ENCODE measurements at places on chromosomes 11 and 22.

- DNase-seq: no peak
Measured at GRCh38 chr11:71181566-71181965, 70.8 kb downstream of the SHANK2 start.

GRCh38 chr11:126514061-126514693 is 158.7 kb downstream of the ST3GAL4 start:
- no peak for DNase-seq

GRCh38 chr11:70255477-70256116 is 14.9 kb upstream of the PPFIA1 start:
- DNase-seq: no peak

- no peak for DNase-seq
Measured at GRCh38 chr22:38291201-38291777, 18.5 kb upstream of the TMEM184B start.

DNA sequence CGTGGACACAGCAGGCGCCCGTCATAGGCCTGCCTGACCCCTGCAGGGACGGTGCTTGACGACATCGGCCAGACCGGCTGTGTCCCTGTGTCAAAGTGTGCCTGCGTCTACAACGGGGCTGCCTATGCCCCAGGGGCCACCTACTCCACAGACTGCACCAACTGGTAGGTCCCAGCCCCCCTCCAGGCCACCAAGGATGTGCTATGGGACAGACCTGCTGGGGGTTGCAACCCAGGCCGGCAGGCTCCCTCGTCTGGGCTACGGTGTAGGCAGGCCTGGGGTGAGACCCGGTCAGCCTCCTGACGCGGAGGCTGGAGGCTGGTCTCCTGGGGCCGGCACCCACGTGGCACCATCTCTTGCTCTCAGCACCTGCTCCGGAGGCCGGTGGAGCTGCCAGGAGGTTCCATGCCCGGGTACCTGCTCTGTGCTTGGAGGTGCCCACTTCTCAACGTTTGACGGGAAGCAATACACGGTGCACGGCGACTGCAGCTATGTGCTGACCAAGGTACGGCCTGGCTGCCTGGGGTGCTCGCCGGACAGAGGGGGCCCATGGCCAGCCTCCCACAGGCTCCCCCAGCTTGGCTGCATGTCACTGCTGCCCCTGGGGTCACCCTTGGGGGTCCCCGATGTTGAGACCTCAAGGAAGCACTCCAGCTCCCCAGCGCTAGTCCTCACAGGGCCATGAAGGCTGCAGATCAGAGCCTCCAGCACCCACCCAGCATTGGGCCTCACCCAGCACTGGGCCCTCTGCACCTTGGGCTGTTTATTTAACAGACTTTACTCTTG is 7.7 kb downstream of the MUC5AC start:
- DNase-seq: no peak

DNA sequence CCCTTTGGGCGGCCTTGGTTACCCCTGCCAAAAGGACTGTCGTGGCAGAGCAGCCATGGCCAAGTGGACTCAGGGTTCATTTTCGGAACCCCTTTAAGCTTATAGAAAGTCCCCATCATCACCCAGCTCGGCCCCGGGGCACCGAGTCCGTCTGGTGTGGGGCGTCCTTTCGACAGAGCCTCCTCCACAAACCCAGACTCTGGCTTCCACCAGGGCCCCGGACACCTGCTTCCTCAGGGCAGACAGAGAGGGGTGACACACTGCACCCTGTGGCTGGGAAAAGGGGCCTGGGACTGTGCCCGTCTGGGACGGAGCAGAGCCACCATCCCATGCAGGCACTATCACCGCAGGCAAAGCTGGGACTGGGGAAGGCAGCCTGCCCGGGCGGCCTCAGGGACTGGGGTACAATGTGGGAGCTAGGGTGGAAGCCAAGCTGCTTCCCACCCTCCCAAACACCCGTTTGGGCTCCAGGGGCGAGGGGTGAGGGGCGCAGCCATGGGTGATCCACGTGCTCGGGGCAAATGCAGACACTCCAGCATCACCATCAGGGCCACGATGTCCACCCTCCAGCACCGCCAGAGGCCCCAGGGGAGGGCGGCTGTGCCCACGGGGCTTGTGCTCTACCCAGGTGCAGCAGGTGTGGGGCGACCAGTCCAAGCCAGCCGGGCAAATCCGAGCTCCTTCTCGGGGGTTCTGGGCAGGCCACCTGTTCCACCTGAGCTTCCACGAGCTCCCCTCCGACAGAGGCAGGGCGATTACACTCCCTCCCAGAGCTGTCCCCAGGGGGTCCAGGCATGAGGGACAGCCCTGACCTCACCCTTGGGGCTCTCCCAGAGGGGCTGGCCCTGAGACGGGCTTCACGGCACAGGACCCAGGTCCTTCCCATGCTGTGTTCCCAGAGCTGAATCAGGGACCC is 11.7 kb upstream of the MRPL23 start:
- no peak for DNase-seq

DNA sequence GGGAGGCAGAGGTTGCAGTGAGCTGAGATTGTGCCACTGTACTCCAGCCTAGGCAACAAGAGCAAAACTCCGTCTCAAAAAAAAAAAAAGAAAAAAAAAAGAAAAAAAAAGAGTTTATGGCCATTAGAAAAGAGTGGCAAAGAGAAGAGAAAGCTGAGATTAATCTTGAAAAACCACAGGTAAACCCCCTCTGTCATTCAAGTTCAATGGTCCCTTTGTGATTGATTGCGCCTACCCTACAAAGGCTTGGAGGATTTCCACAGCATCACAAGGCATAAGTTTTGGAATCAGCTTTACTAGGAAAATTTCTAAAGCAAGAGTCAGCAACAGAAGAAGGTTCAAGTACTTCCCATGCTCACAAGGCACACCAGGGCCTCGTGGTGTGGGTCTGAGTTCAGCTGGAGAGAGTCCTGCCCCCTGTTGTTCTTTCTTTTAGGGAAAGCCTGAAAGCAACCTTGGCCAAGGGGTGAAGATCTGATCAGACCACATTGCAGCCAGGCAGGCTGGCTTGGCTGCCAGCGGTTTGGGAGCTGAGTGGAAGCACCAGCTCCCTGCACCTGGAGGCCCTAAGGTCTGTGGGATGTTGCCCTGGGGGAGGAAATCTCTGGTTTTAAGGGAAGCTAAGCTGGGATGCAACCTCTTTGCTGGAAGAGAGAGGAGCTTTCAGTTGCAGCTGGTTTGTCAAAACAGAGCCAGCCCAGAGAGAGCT is 41.8 kb downstream of the SLN start:
- no peak for DNase-seq

- peak; percentile 95 for DNase-seq
Measured at GRCh38 chr22:38114484-38115398, 4.3 kb upstream of the BAIAP2L2 start.

DNA sequence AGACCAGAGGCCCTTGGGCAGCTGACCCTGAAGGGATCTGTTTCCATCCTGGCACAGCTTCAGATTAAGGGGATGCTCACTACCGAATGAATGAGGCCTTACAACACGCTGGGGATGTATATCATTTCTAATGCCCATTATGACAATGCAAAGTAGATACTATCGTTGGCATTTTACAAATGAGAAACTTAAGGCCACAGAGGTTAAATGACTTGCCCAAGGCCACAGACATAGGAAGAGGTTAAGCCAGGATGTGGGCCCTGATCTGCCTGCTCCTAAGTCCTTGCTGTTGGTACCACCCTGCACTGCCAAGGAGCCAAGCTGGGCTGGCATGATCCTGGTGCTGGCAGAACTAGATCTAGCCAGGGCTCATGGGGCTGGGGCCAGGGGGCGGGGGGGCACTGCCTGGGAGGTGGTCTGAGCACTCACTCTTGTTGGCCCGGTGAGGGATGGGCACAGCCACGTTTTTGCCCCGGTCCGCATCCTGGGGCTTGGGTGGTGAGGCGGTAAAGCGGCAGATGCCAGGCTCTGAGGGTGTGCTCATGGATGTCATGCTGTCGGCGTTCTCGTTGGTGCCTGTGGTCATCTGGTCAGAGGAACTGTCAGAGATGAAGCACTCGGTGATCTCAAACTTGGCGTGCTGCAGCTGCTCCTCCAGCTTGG is 102.8 kb downstream of the CEP164 start:
- no peak for DNase-seq

- DNase-seq: no peak
Measured at GRCh38 chr22:48703265-48703941, 1124.3 kb downstream of the BRD1 start.

- DNase-seq: no peak
Measured at GRCh38 chr22:37377138-37377537, 50.1 kb downstream of the ELFN2 start.

- no peak for DNase-seq
Measured at GRCh38 chr11:119087747-119088241, 3.1 kb downstream of the HMBS start.

DNA sequence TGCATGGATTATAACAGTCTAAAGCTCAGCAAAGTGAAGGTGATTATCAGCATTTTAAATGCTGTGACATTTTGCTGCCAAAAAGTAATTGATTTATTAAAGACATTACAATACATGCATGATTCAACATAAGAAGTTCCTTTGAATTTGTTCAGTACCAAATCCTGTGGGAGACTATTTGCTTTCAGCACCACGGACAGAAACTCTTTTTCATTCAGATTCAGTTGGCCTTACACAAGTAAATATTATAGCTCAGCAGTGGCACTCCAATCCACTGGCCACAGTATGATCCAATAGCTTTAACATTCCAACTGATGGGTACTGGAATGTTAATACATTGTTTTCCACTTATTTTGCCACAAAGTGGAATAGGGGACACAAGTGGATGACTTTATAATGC is 806.7 kb downstream of the NTM start:
- no peak for DNase-seq

DNA sequence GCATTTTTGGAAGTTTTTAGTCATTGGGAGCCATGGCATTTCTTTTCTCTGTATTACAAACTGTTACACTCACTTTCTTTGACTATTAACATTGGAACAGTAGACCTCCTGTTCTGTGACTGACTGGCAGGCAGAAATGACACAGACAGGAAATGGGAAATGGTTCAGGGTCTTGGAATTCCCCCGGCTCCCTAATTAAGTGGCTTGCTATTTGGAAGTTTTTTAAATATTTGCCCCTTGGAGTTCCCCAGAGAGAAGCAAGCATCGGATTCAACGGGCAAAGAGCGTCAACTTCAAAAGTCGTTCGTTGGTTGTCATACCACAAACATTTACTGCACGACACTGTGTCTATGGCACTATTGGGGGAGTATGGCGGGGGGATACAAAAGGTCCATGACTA is 1.1 kb upstream of the BIRC2 start:
- no peak for DNase-seq

DNA sequence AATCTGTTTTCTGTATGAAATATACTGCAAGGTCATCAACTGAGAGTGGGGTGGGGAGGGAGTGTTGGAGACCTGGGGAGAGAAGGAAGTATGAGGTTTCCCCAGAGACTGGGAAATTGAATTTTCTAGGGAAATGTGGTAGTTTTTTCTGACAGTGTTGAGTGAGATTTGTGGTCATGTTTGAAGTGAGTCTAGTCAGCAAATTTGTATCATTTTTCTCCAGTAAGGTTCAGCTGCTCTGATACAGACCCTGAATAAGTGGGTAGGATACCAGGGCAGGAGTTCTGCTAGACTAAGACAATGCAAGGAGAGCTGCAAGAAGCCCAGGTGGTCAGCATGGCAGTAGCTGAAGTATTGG is 112.0 kb downstream of the PKNOX2 start:
- no peak for DNase-seq

- no peak for DNase-seq
Measured at GRCh38 chr11:60844045-60844869, 2.3 kb downstream of the CCDC86 start.

DNA sequence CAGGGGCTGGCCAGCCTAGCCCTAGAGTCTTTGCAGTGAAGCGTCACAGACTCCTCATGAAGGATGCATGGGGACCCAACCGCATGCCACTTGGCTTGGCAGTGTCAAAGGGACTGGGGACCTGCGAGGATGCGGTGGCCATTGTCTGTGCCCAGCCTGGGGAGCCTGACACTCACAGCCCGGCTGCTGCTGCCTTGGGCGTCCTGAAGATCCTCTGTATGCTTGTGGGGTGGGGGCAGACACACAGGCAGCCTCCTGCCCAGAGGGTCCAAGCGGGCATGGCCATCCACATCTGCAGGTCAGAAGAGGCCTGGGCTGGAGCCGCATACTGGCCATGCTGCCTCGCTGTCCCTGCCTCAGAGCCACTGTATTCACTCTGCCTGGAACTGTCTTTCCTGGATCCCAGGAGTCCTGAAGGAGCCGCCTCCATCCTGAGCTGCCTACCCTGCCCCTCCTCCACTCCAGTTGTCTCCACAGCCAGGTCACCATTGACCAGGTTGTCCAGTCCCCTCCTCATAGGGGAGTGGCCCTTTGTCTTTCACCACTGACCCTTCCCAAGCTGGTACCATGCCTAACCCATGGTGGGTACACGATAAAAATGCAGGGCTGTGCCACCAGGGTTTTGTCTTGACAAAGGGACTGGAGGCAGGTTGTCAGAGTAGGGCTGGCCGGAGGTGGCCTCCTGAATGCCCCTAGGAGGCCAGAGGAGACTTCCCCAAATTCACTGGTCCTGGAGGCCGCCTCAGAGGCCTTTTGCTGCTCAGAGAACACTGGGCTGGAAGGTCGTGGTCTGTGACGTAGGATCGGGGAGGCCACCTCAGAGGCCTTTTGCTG is 107.0 kb downstream of the KCNQ1OT1 start:
- no peak for DNase-seq

GRCh38 chr11:63831326-63831725 is 7.6 kb upstream of the MARK2 start:
- no peak for DNase-seq

GRCh38 chr11:73113426-73113825 is 28.7 kb downstream of the FCHSD2 start:
- no peak for DNase-seq

GRCh38 chr11:73585834-73586575 is 11.9 kb downstream of the FAM168A start:
- no peak for DNase-seq

GRCh38 chr22:41578114-41578513 is 11.5 kb downstream of the PMM1 start:
- DNase-seq: no peak

- no peak for DNase-seq
Measured at GRCh38 chr11:66324664-66325063, 7.8 kb upstream of the CD248 start.
